ENCODE measurements at places on chromosomes 12 and 14.

GRCh38 chr12:128266086-128266485 lies 884 bp upstream of the TMEM132C start:
- no peak for DNase-seq

- no peak for DNase-seq
Measured at GRCh38 chr14:94509356-94509755, at the start of gene SERPINA12. SERPINA12 (minus strand) TSS chr14:94509469; CDS start chr14:94498397, 11,072 bp downstream.

DNA sequence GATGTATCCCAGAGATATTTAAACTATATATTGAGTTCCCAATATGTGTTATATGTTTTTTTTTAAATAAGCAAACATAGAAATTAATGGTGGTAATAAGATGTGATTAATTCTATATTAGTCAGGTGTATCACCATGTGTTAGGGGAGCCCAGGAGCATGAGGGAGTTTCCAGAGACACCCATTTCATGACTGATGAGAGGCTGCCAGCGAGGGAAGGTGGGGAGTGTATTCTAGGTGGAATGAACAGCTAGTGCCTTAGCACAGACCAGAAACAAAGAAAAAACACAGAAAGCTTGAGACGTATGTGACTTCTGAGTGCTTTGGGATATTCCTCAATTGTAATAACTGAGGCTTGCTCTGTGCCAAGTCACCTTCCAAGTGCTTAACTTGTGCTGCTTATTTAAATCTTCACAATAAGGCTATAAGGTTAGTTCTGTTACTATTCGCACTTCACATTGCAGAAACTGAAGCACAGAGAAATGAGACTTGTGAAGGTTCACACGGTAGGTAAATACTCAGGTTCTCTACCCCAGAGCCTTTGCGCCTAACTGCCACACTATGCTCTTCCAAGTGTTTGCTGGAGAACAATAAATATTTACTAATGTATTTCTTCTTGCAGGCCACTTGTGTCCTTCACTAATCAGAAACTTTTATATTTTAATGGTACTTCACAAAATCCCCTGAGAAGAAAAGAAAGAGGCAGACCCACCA lies 17.9 kb upstream of the MGP start:
- no peak for DNase-seq

GRCh38 chr12:88175544-88175943 lies 33.4 kb downstream of the TMTC3 start:
- no peak for DNase-seq

DNA sequence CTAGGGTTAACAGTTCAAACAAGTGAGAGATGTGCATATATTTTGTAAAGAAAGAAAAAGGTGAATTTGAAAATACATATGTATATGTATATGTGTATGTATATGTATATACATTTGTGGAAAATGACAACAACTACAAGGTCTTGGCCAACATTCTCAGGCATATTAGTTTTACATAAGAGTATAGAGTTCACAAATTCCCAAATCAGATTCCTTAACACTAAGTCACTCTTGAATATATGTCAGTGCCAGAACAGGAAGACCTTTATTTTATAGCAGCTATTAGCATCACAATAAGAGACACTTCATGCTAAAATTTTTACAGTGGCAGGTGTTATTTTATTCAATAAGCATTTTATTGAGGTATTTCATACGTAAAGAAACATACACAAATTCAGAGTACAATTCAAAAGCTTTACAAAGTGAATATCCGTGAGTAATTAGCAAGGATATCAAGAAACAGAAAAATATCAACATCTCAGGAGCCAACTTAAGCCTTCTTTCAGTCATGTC lies 179.7 kb downstream of the SLC6A15 start:
- DNase-seq, result no peak

- DNase-seq, result no peak
Measured at GRCh38 chr14:102516531-102517391, 7.2 kb upstream of the ANKRD9 start.

GRCh38 chr12:98968896-98969295 lies 323.8 kb downstream of the APAF1 start:
- DNase-seq, result no peak

DNA sequence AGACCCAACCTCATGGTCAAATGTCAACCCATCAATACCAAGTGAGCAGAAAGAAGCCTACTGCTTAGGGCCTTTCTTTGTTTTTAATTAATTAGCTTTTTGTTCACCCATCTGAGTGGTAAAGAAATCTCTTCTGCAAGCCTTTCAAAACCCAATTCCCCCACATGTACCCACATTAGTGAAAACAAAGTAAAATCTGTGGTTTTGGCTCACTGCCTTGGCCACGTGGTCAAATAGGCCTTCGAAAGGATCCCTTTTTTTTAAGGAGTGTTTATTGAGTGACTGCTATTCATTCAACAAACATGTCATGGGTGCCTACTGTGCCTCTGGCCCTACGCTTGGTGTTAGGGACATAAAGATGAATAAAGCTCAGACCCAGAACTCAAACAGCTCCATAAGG lies 160.1 kb downstream of the NUAK1 start:
- no peak for DNase-seq

DNA sequence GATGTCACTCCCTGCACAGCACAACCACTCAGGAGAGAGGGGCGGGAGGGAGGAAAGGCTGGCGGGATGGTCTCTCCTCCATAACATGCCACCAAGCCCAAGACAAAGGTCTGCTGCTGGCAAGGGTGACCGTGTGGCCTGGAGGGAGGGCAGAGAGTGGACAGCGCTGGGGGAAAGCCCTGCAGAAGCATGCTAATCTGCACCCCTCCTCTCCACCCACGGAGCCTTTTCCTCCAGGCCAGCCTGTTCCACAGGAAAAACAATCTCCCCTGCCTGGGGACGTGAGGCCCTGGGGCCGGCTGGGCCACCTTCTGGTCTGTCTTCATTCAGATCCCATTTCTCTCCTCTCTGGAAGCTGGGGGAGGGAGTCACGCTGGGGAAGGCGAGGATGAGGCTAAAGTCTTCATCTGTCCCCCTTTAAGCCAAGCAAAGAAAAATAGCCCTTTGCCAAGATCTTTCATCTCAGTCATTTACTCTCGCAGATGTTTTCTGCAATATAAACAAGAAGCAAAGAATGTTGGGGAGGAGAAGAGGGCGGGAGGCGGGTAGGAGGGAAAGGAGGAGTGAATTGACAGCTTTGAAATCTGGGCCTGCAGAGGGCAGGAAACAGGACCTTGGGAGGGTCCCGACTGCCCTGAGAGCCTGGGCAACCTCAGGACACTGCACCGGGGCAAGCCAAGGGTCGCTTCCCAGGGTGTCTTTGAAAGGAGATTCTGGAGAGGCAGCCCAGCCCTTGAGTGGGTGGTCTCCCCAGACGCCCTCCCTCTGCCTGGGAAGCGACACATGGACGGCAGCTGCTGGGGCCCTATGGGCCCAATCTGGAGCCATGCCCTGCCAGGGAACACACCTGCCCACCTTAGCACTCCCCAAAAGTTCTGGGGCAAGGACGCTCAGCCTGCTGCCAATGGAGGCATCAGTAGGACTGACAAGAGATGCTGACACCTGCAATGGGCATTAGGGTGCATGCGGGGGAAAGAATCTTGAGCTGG lies 133.6 kb downstream of the ZFP36L1 start:
- no peak for DNase-seq

- no peak for DNase-seq
Measured at GRCh38 chr12:32031109-32031508, 71.9 kb downstream of the RESF1 start.

DNA sequence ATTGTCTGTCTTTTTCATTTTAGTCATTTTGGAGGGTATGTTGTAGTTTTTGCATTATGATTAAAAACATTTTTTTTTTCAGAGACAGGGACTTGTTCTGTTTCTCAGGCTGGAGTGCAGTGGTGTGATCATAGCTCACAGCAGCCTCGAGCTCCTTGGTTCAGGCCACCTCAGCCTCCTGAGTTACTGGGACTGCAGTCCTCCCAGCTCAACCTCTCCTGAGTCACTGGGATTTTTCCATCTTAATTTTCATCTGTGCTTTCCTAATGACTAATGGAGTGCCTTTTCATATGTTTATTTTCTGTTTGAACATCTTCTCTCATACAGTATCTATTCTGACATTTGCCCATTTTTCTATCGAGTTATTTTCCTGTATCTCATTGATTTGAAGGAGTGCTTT lies 52.6 kb downstream of the DYRK2 start:
- no peak for DNase-seq

DNA sequence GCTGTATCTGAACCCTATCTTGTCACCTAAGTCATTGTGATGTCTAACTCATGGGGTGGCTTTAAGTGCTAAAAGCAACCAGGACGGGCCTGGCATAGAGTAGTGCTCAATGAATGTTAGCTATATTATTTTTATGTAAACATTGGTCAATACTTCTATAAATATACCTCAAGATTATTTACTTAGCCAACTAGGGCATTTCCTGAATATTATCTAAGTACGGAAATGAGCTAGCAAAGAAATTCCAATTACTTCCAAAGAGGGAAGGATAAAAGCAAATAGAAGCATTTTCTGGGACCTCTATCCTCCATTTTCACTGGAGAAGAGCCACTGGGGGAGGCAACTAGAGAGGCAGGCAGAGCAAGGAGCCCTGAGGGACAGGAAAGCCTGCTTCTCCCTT lies 20.6 kb downstream of the CCDC92 start:
- no peak for DNase-seq

GRCh38 chr12:29547151-29547632 lies 49.7 kb upstream of the OVCH1 start:
- DNase-seq, result no peak

DNA sequence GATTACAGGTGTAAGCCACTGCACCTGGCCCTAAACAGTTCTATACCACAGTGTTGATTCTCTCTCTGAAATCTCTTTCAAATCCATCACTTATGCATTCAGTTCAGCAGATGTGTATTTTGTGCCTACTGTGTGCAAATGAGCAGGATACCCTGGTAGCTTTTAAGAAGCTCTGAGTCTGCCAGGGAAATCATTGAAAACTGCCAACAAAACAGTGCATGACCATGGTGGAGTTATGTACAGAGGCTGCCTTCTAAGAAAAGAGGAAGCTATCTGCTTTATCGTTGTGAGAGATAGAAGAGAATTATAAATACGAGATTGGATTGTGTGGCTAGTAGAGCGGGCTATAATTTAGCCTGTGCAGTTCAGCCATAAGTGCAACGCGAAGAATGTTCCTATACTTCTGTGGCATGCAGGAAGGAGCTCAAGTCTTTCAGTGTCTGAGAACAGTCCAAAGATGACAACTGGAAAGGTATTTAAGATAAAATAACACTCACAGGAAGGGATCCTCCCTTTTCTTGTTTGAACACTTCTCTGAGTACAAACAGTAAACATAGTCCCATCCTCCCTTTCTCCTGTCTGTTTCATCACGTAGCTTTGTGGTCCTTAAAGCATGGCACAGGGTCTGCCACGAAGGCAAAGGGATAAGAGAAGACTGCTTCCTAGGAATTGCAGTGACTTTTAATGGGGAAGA lies 4.3 kb downstream of the DIP2B start:
- no peak for DNase-seq

DNA sequence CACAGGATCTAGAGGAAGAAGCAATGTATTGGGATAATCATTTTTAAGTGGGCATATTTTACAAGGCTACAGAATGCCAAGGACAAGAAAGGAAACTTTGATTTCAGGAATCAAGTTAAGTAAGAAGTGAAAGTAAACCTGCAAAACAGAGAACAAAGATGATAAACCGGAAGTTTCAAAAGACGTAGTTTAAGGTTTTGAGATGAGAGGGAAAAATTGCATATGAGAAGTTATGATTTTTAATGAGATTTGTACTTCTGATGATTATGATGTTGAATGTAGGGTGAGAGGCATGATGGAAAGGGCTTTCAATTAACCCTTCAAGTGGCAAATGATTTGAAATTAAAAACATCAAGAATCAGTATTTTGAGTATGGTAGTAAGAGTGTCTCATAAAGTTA lies 134.9 kb downstream of the CAPZA3 start:
- no peak for DNase-seq

Measured in keratinocyte (primary cell).